A549 treated with CpdA at 1 μM for 4 hours (cell line): ENCODE measurements at places on chromosomes 6 and 20. TPM values are rescaled to one million over a fixed set of nuclear protein-coding genes. Genes with fewer than 3 reads are reported as not detected.

The TBXT gene
- not detected in 5 replicates for total RNA-seq

The HLA-G gene
- 0.03 TPM in 1 of 5 replicates, not detected in the others for total RNA-seq

The UBE2C gene
- total RNA-seq, result 235 to 274 TPM (median 255 TPM) in 5 replicates

The LRRC73 gene
- total RNA-seq, result 0.51 to 1.4 TPM (median 1.1 TPM) in 5 replicates

The FKBP1C gene
- 1.7 to 2.7 TPM (median 1.9 TPM) in 5 replicates for total RNA-seq

The POLR3F gene
- total RNA-seq, result 13.7 to 27.3 TPM (median 15.9 TPM) in 5 replicates

The FAM184A gene
- total RNA-seq, result 0.05 TPM in 1 of 5 replicates, not detected in the others

The EEF1A2 gene
- total RNA-seq, result 136 to 164 TPM (median 141 TPM) in 5 replicates

The ZNF311 gene
- total RNA-seq, result 0.16 to 0.37 TPM (median 0.22 TPM) in 5 replicates

The FILIP1 gene
- 0.20 to 0.48 TPM (median 0.32 TPM) in 5 replicates for total RNA-seq

The CST4 gene
- not detected in 5 replicates for total RNA-seq

The TRMT6 gene
- total RNA-seq, result 29.2 to 37.3 TPM (median 31.9 TPM) in 5 replicates

The UNC93A gene
- not detected in 5 replicates for total RNA-seq

The PRL gene
- not detected in 5 replicates for total RNA-seq

The TAP1 gene
- 32.7 to 36.3 TPM (median 35.2 TPM) in 5 replicates for total RNA-seq

The LIME1 gene
- 6.2 to 10.5 TPM (median 8.5 TPM) in 5 replicates for total RNA-seq

The ZNF334 gene
- total RNA-seq, result not detected in 5 replicates

The RAB5IF gene
- 183 to 308 TPM (median 275 TPM) in 5 replicates for total RNA-seq

The TUBB1 gene
- 0.06 TPM in 1 of 5 replicates, not detected in the others for total RNA-seq

The CST5 gene
- total RNA-seq, result not detected in 5 replicates

The ACTL10 gene
- total RNA-seq, result 0.02 TPM in 1 of 5 replicates, not detected in the others

The SLPI gene
- 8.8 to 14.6 TPM (median 11.2 TPM) in 5 replicates for total RNA-seq

The RHAG gene
- total RNA-seq, result 0.03 to 0.07 TPM in 2 of 5 replicates, not detected in the others

The FOXS1 gene
- total RNA-seq, result 0.62 to 1.8 TPM (median 1.2 TPM) in 5 replicates

The ARMH2 gene
- not detected in 5 replicates for total RNA-seq

The PROCR gene
- 92.4 to 129 TPM (median 124 TPM) in 5 replicates for total RNA-seq
